ENCODE measurements at places on chromosomes 4 and X. TPM values are rescaled to one million over a fixed set of nuclear protein-coding genes. Genes with fewer than 3 reads are reported as not detected.

SPANXA2 gene
- not detected for total RNA-seq

ITGB1BP2 gene
- total RNA-seq: 0.95 TPM

TMEM47 gene
- total RNA-seq: 0.04 TPM

IL15 gene
- total RNA-seq: 0.78 TPM

LPAR4 gene
- not detected for total RNA-seq

MAGEB10 gene
- total RNA-seq: not detected

COL4A6 gene
- 25.2 TPM for total RNA-seq

MAMLD1 gene
- total RNA-seq: 1.3 TPM

MAML3 gene
- total RNA-seq: 0.61 TPM

GLRB gene
- 1.2 TPM for total RNA-seq

ANXA10 gene
- total RNA-seq: not detected

H2BW2 gene
- not detected for total RNA-seq

ZCCHC4 gene
- total RNA-seq: 8.8 TPM

DSPP gene
- not detected for total RNA-seq

PABPC5 gene
- not detected for total RNA-seq

WDR45 gene
- total RNA-seq: 25.7 TPM

TMPRSS11F gene
- total RNA-seq: 0.10 TPM

SOWAHB gene
- 0.03 TPM for total RNA-seq

PCDH18 gene
- 0.28 TPM for total RNA-seq

PAK3 gene
- total RNA-seq: 0.11 TPM

CXCL3 gene
- 4.9 TPM for total RNA-seq

TMEM150C gene
- total RNA-seq: 0.14 TPM

CDKL5 gene
- 2.7 TPM for total RNA-seq

HPRT1 gene
- 40.0 TPM for total RNA-seq

MAGEC1 gene
- total RNA-seq: not detected

IL3RA gene
- not detected for total RNA-seq

FAM184B gene
- total RNA-seq: not detected

FRAS1 gene
- 7.1 TPM for total RNA-seq

BTK gene
- 0.07 TPM for total RNA-seq

HSFX4 gene
- not detected for total RNA-seq

NEUROG2 gene
- total RNA-seq: not detected

PPBP gene
- not detected for total RNA-seq

TRPC3 gene
- total RNA-seq: not detected

PPP2R2C gene
- 0.18 TPM for total RNA-seq

PPARGC1A gene
- not detected for total RNA-seq

PHKA1 gene
- total RNA-seq: 10.6 TPM

EDA2R gene
- total RNA-seq: 2.9 TPM

SLC10A7 gene
- 12.4 TPM for total RNA-seq

STARD8 gene
- total RNA-seq: 0.11 TPM

PPP1R2C gene
- total RNA-seq: not detected

CCDC149 gene
- 3.3 TPM for total RNA-seq

FRMPD3 gene
- total RNA-seq: not detected

MAGEA2 gene
- not detected for total RNA-seq

NLGN4X gene
- 0.04 TPM for total RNA-seq

GK2 gene
- total RNA-seq: not detected

VCX3A gene
- not detected for total RNA-seq

ZXDB gene
- total RNA-seq: 7.2 TPM

USP17L22 gene
- total RNA-seq: not detected

FGF5 gene
- total RNA-seq: 5.8 TPM

Measured in foreskin keratinocyte (primary cell).